Cerebellum (tissue), 4 donors: ENCODE measurements at places on chromosomes 4 and X.

- DNase-seq = no peak
Measured at GRCh38 chrX:112631892-112632291, 47.8 kb downstream of the LHFPL1 start.

GRCh38 chr4:141066690-141067089, 66.6 kb downstream of the RNF150 start:
- DNase-seq = no peak

GRCh38 chr4:27835851-27836250, 975.2 kb downstream of the STIM2 start:
- no peak for DNase-seq

GRCh38 chrX:30141966-30142365, 73.4 kb upstream of the MAGEB2 start:
- no peak for DNase-seq

- DNase-seq = no peak
Measured at GRCh38 chr4:119097282-119097900, 38.2 kb upstream of the MYOZ2 start.

DNA sequence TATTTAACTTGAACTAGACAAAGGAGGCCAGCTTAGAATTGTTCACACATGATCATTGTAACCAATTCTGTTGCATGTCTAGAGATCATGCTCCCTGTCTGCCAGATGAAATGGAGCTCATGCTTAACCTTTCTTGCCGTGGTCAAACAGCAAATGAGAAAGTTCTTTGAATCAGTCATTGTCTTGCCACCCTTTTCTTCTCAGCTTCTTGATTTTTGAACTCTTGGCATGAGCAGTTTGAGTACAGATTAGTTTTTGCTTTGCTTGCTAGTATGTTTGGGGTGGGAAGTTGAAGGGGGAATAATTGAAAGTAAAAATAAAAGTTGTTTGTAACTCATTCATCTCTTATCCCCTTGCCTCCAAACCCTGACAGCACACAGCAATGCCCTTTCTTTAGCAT, 4.7 kb downstream of the MTM1 start:
- DNase-seq = no peak

DNA sequence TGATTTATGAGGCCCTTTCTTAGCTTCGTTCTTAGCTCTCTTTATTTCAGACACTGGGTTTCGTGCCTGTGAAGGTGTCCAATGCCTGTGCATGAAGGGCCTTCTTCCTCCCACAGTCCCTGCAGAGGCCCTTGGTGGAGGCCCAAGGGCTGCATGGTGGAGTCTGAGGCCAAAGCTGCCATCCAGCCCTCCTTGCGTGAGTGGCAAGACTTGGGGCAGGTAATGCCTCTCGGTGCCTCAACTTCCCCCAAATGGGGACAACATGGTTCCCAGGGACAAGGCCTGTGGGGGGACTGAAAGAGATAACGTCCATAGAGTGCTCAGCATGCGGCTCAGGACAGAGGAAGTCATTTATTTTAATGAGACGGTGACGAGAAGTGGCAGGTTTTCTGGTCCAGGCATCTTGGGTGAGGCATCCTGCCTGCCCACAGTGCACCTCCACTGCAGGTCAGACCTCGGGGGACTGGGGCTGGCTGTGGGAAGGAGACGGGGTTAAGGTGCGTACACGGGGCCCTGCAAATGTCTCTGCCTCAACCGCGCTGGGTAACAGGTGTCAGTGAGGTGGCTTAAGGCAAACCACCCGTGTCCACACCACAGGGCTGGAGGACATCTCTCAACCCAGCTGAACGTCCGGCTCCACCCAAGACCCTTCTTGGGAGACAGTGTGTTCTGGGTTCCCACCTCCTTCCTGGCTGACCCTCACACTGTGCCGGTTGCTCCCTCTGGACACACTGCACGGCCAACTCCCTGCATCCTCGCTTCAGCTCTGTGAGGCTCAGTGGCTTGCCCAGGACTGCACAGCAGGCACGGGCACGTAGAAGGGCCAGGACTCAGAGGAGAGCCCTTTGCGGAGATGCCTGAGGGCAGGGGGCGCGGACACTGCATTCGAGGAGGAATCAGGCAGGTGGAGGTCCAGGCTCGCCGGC, 50.5 kb downstream of the PSAPL1 start:
- no peak for DNase-seq

DNA sequence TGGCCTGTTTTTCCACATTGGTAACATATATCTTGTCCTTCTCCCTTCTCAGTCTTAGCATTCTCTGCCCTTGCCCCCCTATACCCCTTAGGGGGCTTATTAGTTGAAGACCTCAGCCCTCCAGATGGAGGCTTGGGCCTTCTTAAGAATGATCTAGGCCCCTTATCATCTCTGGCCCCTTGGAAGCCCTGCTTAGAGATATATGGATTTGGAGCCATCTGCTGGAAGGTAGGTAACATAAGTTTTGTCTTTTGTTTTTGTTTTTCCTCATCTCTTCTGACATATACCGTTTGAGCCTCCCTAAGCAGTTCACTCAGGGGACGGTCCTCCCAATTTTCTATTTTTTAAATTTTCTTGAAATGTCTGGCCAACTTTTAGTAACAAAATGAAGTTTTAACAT, 48.3 kb upstream of the NAP1L2 start:
- peak; percentile 20 for DNase-seq

GRCh38 chr4:81039351-81039972, 9.0 kb downstream of the BMP3 start:
- no peak for DNase-seq

GRCh38 chr4:58063404-58064160, 953.4 kb upstream of the IGFBP7 start:
- DNase-seq = no peak

- no peak for DNase-seq
Measured at GRCh38 chrX:31397119-31397518, 325.3 kb upstream of the FTHL17 start.

GRCh38 chr4:171279131-171279530, 534.1 kb upstream of the GALNTL6 start:
- no peak for DNase-seq

DNA sequence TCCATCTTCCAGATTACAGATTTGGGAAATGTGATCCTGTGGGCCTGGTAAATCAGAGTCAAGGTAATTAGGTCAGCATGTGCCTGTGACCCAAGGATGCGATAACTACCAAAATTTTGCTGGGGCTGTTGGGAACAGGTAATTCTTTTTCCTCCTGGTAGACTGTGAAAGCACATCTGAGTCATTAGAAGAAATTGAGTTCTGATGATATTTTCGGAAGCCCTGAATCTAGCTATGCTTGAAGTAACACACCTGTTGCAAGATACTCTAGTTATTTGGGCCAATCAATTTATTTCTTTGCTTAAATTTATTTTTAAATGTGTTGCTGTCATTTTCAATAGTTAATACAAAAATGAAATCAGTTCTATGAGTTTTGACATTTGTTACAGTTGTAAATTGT, 903.6 kb downstream of the RPA4 start:
- DNase-seq = no peak

DNA sequence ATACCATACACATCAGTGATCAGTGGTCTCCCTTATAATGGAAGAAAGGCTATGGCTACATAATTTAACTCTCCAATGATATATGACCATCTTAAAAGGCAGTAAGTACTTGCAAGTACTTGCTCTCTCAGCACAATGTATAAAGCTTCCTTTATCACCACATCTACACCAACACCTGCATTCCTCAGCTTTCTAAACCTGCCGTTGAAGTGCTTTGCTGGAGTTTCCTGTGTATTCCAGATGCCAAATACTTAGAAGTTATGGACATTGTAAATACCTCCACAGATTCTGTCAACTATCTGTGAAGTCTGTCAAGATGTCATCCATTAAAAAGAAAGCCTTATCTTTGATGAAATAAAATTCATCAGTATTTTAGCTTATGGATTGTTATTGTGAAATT, 335.0 kb upstream of the GALNTL6 start:
- no peak for DNase-seq

GRCh38 chr4:183360161-183360919, 38.1 kb upstream of the CLDN24 start:
- no peak for DNase-seq

DNA sequence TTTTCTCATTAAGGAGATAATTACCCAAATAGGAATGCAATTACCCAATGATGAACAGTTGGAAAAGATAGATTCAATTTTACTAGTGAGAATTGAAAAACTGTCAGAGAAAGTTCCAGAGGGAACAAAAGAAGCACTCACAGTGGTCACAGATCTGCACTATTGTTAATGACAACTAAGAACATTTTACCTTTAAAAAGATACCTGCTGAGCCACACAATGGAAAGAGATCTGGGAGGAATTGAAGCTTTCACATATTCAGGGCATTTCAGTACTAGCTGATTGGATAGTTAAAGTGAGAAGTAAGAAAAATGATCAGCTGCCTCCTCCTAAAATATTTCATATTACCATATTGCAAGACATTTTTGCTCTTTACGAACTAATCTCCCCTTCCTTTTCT, 1822.2 kb downstream of the STIM2 start:
- no peak for DNase-seq

DNA sequence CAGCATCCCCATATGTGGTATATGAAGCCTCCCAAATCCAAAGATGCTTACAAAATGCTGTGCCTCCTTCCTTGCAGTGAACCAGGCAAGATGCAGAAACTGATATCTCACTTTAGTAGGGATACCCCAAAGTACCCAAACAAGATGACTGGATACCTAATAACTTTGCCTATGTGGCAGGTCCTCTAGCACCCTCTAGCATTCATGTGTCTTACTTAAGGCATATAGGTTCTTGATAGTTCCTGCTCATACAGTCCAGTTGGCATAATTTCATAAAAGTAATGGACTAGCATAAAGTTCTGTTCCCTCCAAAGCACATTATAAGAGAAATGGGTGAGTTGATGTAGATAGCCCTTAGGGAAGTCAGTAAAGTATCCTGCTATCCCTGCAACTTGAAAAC, 36.8 kb upstream of the SPP1 start:
- no peak for DNase-seq

DNA sequence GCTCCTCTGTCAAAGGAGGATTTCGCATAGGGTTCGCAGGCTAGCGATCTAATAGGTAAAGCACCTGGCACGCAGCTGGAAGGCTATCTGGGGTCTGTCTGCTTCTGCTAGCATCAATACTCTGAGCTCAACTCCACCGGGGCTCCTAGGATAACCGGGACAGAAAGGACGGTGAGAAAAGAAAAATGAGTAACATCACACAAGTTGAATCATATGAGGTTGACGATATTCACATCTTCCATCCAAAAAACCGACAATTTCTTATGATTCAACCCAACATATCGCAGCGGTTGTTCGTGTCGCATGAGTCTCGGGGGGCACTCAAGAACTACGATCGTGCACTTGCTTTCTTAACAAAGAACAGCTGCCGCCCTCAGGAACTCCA, 1.8 kb downstream of the PROM1 start:
- no peak for DNase-seq

DNA sequence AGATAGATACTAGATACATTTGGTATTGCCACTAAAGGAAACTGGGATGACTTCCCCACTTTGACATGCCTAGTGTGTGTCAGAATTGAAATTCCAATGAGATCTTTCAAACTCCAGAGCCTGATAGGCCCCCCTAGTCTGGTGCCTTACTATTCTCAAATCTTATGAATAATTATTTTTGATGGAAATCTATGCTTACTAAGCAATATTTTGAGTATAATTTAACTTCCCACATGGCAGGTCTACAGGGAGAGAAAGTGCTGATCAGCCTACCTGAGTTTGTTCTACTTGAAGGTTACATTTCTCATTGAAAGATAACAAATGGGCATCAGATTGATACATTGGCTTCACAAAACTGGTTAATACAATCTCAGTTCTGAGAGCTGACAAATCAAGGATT, 415.7 kb upstream of the BOD1L1 start:
- no peak for DNase-seq

DNA sequence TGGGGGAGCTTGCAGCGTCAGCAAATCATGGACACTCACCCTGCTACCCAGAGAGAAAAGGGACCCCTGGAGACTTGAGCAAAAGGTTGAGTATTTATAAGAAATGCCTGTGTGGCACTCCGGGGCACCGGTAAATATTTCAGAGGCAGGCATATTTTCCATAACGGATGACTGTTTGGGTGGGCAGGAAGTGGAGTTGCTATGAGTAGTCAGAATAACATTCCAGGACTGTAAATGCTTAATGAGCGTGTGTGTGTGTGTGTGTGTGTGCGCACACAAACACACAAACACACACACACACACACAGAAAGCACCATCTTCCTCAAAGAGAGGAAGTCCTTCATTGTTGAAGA, 74.6 kb downstream of the MXRA5 start:
- DNase-seq = no peak

DNA sequence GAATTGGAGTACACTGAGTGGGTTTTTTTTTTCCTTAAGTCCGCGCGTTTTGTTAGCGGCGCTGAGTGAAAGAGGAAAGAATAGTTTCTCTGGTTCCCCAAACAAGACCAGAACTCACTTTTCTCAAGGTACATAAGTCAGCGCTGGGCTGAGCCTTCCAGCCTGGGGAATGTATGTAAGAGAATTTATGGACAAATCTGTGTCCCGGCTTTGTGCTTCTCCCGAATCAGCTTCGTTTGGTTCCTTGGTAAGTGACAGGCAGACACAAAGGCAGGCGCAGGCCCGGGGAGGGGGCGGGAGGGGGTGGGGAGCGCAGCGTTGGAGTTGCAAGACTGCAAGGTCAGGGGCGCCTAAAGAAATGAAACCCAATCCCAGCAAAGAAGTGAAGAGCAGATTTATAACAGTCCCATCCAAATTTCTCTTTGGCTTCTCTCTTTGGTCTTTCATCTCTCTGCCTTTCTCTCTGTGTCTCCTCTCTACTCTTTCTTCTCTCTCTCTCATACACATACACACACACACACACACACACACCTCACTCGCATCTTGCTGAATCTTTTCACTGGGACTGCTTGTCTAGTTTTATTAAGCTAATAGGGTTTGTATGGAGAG, 981 bp downstream of the TET2 start:
- peak; percentile 16 for DNase-seq

DNA sequence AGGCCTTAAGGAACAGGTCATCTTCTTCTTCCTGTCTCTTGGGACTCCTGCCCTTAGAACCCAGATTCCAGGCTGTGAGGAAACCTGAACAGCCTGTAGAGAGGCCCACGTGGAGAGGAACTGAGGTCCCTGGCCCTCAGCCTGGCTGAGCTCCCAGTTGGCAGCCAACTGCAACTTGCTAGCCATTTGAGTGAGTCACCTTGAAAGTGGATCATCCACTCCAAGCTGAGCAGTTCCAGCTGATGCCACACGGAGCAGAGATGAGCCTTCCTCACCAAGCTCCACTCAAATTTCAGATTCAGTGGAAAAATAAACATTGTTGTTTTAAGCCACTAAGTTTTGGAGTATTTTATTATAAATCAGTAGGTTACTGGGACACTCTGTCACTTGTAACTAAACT, 392.5 kb downstream of the BCOR start:
- DNase-seq = peak; percentile 30

GRCh38 chrX:101550362-101550750, at the start of gene ARMCX1:
Gene ARMCX1, plus strand, starts transcription at chrX:101550547. Its CDS starts 2,384 bp downstream, at chrX:101552931.
- peak; percentile 79 for DNase-seq

GRCh38 chr4:173333658-173334084, 487 bp downstream of the HMGB2 start:
- DNase-seq = peak; percentile 36

- DNase-seq = peak; percentile 35
Measured at GRCh38 chrX:130173190-130173895, 1.6 kb downstream of the RAB33A start.
